T-helper 2 cell (primary cell): ENCODE measurements at places on chromosomes 1 and 21.

GRCh38 chr21:38804789-38805327, 871 bp upstream of the ETS2 start:
- DNase-seq = no peak

DNA sequence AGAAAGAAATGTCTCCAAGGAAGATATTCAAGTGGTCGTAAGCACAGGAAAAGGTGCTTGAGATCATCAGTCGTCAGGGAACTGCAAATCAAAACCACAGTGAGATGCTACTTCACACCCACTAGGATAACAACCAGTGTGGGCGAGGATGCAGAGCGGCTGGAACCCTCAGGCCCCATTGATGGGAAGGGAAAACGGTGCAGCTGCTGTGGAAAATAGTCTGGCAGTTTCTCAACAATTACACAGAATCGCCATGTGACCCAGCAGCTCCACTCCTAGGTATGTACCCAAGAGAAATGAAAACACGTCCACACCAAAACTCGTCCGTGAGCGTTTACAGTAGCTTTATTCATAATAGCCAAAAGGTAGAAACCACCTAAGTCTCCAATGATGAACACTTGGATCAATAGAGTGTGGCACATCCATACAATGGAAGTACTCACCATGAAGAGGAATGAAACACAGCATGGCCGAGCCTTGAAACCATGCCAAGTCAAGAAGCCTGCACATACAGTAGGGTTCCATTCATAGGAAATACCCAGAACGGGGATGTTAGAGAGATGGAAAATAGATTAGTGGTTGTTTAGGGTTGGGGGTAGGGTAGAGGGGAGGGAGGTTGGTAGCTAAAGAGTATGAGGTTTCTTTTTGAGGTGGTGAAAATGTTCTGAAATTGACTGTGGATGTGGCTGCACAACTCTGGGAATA, 6.1 kb downstream of the DFFB start:
- no peak for DNase-seq

- DNase-seq = no peak
Measured at GRCh38 chr1:55329808-55330432, 114.8 kb upstream of the USP24 start.

GRCh38 chr1:182442333-182442732, 7.6 kb upstream of the RGSL1 start:
- no peak for DNase-seq

GRCh38 chr1:58881471-58881994, 97.7 kb upstream of the JUN start:
- DNase-seq = no peak
